Stimulated activated CD8-positive, alpha-beta memory T cell treated with anti-CD3 and anti-CD28 coated beads, Interleukin-4, amount 100 ng/mL, for 1 hour (primary cell): ENCODE measurements at places on chromosomes 11 and 22.

DNA sequence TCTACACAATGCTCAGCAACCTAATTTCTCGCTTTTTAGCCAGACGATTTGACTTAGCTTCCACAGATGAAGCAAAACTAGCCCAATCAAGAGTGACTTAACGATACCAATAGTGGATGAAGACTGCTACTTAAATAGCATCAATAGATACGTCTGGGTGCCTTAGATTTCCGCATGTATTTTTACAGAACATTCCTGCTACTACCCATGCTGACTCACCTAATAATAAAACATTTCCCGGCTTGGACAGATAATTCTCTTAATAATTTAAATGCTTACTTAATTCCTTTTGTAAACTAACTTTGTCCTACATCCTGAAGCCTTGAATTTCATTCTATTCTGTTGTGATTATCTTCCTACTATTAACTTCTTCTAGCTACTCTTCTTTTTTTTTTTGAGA, 5.2 kb upstream of the LAYN start:
- DNase-seq, result no peak

GRCh38 chr11:36456156-36456555, 53.9 kb downstream of the TRAF6 start:
- DNase-seq, result no peak

GRCh38 chr11:70912226-70912840, 340.0 kb downstream of the SHANK2 start:
- no peak for DNase-seq

DNA sequence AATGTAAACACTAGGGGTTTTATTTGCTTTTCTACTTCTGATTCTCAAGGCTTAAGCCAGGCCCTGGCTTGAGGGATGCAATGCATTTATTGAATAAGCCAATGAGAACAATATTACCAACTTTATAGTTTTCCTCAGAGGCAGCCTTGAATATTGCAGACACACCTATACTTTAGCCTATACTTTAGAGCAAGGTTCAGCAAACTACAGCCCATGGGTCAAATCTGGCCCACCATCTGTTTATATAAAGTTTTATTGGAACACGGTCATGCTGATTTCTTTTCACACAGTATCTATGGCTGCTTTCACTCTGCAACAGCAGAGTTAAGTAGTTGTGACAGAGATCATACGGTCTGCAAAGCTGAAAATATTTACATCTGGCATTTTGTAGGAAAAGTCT, 50.3 kb upstream of the E2F8 start:
- no peak for DNase-seq

GRCh38 chr22:35505399-35506258, 35.0 kb upstream of the RASD2 start:
- no peak for DNase-seq

GRCh38 chr22:36606659-36607058, 77.7 kb upstream of the EIF3D start:
- DNase-seq, result no peak

DNA sequence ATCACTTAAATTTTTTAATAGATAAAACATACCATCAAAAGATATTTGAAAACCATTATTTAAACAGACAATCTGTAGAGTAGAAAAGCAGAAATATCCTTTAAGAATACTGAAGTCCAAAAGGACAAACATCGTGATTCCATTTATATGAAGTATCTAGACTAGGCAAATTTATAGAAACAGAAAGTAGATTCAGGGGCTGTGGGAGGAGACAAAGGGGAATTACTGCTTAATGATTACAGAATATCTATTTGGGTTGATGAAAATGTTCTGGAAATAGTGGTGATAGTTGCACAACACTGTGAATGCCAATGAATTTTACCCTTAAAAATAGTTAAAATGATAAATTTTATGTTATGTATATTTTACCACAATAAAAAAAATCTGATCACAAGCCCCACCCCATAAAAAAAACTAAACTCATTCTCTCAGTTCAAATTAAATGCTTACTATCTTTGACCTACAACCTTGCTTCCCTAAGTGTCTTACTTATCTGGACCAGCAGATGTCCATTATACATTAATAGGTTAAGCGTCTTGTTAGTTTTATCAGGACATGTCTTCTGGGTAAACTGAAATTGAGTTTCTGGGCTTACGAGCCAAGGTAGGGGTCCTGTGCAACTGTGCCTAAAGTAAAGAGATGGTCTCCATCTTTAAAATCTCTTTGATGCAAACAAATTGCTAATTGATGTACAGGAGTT, 86.3 kb downstream of the FCHSD2 start:
- no peak for DNase-seq
